ENCODE measurements at places on chromosomes 2 and 18.

GRCh38 chr18:73852789-73853549, 294.7 kb downstream of the FBXO15 start:
- no peak for DNase-seq

- no peak for DNase-seq
These were observed 25.8 kb downstream of the SPEG start for GRCh38 chr2:219460424-219460926.

DNA sequence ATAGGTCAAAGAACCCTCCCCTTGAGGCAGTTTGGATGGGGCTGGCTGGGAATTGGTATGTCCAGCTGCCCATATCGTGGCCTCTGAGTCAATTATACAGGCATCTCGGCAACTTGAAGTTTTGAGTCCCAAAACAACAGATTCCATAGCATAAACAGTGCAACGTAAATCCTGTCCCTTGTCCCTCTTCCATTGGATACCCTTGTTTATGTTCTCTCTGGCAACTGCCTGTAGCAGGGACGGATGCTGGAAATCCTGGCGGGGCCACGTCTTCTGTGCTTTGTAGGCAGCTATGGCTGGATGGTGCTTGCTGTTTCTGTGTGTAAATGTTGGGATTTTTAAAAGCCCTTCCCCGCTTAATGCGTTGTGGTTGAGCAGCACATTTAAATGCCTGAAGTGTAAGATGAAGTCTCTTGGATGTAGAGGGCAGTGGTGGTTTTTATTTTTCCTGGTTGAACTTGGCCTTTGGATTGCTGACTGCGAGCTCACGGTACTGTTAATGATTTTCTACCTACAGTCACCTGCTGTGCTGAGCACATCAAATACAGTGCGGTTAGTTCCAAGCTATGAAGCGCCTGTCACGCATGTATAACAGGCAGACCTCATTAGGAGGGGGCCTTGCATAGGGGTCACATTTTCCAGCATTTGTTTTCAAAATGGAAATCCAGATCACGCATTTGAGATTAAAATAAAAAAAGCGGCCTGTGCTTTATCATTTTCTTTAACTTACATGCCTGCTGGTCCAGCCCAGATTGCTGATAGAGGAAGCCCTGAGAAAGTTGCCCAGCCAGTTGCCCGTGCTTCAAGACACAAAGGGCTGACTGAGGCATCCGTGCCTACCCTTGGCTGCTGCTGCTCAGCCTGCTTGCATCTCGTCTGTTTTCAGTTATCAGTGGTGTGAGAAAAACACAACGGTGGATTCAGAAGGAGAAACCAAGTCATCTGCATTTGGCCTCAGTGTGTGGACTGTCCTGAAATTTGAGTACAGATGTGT, 84.7 kb downstream of the NEDD4L start:
- no peak for DNase-seq

- no peak for DNase-seq
These were observed 35.1 kb upstream of the ALKAL2 start for GRCh38 chr2:323035-323434.

GRCh38 chr2:58543442-58543841, 302.3 kb upstream of the FANCL start:
- DNase-seq: no peak

DNA sequence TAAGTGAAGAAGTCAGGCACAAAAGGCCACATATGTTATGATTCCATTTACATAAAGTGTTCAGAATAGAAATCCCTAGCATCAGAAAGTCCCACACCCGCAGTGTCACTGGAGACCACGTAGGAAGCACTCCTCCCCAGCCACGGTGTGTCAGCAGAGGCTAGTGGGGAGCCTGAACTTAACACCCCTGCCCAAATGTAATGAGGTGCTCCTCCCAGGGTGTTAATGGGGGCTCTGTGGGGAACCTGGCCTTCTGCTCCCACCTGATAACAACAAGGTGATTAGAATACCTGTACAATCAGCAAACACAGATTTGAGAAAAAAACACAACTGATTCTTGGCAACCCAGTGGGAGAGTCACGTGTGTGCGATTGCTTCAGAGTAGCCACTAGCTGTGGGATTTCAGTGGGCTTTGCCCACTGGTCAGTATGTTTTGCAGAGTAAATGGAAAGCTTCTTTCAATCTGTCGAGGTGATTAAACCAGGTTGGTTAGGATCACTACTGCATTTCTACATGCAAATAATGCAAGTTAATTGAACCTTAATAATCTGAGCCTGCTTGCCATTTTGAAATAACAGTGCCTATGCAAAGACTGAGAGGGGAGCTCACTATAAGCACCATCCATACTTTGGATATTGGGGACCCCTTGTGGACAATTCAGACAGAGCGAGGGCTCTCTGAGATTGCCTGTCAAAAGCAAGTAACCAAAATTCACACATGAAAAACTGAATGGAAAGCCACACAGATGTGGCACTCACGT, 20.6 kb upstream of the ATRAID start:
- peak; percentile 50 for DNase-seq

DNA sequence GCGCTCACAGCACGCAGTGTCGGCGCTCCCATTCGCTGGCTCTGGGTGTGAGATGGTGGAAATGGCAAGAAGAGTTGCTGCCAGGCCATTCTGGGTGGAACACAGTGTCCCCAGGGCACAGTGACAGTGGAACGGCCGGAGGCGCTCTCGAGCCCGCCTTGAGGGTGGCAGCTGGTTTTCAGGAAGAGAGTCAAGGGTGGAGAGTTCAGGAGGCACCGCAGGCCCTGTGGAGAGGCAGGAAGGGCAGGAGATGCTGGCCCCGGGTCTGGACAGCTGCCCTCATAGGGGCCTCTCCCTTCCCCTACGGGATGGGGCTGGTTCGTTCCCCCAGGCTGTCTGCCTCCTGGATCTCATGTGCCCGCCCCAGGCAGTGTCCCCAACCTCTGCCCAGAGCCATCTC, 12.5 kb downstream of the GPC1 start:
- no peak for DNase-seq

DNA sequence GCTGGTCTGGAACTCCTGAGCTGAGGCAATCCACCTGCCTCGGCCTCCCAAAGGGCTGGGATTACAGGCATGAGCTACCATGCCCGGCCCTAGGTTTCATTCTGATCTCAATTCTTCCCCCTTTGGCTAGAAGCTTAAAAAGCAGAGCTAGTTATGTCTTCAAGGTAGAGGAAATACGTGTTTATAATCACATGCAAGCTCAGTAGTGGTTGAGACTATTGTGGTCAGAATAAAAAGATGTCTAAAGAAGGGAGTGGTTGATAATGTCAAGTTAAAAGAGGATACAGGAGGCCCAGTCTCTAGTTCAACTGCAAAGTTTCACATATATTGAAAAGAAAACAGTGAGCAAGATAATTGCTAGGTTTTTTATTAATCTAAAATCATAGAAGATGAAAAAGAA, 807.8 kb upstream of the ACVR2A start:
- no peak for DNase-seq

- no peak for DNase-seq
These were observed 104.6 kb downstream of the RTN4 start for GRCh38 chr2:54945391-54946219.

DNA sequence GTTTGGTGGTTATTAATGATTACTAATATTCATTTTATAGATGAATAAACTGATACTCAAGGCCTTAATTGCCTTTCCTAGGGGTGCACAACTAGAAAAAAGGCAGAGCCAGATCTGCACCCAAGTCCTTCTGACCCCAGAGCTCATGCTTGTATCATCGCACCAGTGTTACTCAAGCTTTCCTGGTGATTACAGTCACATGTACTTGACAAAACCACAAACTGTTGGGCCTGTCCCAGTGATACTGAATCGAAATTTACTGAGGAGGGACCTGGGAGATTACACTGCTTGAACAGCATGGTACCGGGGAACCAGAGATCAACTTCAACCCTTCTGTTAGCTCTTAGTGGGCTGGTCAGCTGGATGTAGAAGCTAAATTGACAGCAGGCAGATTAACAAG, 33.7 kb downstream of the FASTKD2 start:
- DNase-seq: no peak

DNA sequence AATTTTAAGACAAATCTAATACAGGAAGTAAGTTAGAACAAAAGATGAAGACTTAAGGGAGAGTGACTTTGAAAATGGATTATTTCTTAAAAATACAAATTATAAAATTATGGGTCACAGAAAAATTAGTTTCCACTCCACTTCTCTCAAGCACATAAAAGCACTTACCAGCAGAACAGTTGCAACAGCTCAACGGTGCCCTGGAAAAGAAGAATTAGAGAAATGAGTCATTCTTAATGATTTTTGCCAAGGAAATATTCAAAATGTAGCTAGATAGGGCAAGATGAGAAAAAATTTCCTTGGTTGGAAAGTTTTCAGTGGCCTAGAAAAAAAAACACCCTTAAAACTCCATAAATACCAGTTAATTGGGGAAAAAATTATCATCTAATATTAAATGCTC, 2185.6 kb upstream of the CELF4 start:
- DNase-seq: no peak

GRCh38 chr2:13260402-13260801, 543.7 kb downstream of the TRIB2 start:
- no peak for DNase-seq

DNA sequence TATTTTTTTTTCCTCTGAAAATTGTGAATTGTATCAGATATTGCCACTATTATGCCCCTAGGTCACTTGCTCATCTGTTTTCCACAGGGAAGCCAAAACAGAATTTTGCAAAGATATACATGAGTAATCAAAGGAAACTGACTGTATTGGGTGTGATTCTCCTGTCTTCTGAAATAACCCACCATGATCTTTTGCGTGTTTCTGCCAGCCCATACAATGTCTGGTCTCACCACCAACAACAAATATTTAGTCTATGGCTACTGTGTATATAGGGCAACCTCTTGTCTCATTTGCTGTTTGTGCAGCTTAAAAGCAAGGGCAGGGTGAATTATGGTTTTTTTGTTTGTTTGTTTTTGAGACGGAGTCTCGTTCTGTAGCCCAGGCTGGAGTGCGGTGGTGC, 26.5 kb downstream of the EPAS1 start:
- no peak for DNase-seq

DNA sequence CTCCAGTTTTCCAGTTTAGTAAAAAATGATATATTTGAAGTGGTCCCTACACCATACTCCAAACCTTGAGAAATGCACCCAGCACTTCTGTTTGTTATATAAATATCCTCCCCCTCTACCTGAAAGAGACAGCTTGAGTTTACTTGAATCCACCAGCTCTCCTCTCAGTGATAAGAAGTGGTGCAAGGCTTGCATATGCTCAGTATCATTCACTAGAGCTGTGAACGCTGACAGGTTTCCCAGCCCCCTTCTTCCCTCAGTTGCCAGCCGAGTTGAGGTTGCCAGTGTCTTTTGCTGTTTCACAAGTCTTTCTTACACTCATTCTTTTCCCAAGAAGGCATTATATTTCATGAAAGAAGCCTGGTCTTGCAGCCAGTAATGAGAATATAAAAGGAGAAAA, 880.0 kb downstream of the LRRTM4 start:
- no peak for DNase-seq

GRCh38 chr2:178474560-178474959, 3.8 kb downstream of the FKBP7 start:
- no peak for DNase-seq

DNA sequence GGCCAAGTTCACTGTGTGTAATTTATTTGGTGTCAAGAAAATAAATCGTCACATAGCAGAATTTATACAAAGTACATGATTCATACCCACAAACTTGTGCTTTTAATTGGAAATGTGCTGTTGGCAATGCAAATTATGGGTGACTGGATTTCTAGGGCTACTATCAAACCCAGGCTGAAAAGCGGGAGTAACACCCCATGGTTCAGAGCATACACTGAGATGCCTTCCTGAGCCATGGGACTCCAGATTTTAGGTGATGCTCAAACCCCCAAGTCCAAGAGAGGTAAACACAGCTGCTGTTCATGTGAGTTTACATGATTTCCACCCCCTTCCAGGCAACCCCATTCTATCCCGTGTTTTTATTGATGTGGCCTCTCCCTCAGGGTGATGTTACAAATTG, 565.9 kb upstream of the ID2 start:
- no peak for DNase-seq

- DNase-seq: no peak
These were observed 23.0 kb upstream of the CEP68 start for GRCh38 chr2:65033178-65033577.

DNA sequence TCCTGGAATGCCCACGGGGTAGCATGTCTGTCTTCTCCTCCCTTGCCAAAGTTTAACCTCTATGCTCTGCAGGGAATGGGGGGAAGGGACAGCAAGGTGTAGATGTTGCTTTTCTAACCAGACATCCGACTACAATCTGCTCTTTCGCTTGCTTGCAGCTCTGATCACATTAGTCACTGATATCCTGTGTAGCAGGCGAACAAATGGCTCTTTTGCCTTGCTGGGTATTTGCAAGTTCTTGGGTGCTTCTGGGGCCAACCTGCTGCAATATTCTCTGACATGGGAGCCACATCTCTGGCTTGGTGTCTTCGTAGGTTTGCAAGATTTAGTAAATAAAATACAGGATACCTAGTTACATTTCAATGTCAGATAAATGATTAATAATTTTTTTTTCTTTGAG, 190.0 kb downstream of the ASB1 start:
- no peak for DNase-seq

GRCh38 chr2:70090706-70091334, 3.5 kb downstream of the PCBP1 start:
- DNase-seq: no peak

- DNase-seq: no peak
These were observed 258.9 kb downstream of the DCC start for GRCh38 chr18:52598921-52599320.

GRCh38 chr2:109348671-109349502, 219.9 kb downstream of the SH3RF3 start:
- DNase-seq: peak; percentile 33

DNA sequence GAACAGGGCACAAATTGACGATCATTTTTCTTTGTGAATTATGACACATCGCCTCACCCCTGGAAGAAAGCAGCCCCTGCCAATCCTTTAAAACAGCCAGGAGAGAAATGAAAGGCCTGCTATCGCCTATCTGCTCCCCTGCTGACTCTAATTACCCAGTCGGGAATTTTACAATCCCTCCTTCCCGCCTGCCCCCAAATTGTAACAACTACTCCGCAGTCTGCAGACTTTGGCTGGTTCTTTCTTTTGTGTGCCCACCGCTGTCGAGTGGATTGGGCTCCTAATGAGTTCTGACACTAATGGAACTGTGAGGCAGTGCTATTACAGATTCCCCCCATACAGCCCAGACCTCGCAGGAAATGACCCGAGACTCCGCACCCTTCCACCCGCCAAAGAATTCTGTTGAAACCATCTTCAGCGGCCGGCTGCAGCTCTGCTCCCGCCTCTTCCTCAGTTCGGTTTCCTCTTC, 281.2 kb upstream of the PARD3B start:
- no peak for DNase-seq

GRCh38 chr18:44918142-44918476, 237.4 kb downstream of the SETBP1 start:
- no peak for DNase-seq

DNA sequence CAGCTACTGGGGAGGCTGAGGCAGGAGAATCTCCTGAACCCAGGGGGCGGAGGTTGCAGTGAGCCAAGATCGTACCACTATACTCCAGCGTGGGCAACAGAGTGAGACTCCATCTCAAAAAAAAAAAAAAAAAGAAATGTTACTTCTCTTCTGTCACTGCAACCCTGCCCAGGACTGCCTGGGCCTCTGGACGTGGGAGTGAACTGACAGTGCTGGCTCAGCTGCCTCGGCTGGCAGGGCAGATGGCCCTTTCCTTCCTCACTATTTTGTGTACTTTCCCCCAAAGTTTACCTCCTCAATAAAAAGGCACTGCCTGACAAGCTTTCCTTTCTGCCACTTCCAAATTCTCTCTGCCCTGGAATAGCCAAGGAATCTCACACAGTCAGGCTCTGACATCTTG, 12.5 kb upstream of the GPR155 start:
- DNase-seq: no peak

GRCh38 chr18:45741056-45741455, 17.1 kb downstream of the SLC14A1 start:
- no peak for DNase-seq

Data from CD4-positive, alpha-beta T cell treated with Interleukin-15 for 4 hours (primary cell).